EL (cell line): ENCODE measurements at places on chromosomes 5 and 9.

DNA sequence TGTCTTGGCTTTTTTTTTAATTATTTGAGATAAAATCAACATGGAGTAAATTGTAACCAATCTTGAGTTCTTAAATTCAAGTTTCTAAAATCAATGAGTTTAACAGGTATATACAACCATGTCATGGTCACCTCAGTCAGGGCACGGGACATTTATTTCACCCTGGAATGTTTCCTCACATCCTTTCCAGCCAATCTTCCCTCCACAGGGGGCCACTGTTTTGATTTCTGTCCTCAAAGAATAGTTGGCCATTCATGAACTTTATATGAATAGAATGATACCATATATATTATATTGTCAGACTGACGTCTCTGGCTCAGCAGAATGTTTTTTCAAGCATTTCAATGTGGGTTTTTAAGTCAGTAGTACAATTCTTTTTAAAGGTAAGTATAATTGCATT, 806 bp downstream of the ZNF474 start:
- DNase-seq: no peak

DNA sequence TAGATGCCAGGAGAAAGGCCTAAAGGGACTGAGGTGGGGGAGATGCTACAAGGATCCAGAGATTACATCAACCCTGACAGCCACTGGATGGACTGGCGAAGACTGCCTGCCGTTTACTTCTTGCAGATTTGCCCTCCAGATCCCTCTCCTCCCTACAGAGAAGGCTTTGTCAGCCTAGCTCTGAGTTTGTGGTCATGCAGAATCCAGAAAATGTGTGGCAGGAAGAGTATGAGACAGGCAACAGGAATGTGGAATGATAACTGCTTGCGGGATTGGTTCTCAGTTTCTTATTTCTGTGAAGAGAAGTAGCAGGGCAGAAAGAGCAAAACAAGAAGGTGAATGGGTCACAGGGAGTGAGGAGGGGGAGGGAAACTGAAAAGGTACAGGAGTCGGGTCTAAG, 129.6 kb downstream of the TLE1 start:
- peak; percentile 96 for DNase-seq

DNA sequence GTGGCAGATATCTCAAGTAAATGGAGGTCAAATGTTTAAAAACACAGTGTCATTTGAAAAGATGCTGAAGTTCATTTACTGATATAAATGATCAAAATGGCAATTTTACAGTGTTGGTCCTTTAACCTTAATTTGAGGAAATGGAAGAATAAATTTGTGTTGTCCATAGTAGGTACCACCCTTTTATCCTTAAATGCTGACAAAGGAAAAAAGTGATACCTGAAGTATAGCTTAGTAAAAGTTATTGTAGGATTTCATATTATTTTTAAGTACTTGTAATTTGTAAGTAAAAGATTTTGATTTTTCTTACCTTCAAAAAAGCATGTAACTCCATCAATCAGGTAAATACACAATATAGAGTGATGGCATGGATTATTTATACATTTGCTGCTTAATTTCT, 166.6 kb upstream of the DAP start:
- no peak for DNase-seq

GRCh38 chr9:93061791-93062763, 3.6 kb downstream of the SUSD3 start:
- no peak for DNase-seq

DNA sequence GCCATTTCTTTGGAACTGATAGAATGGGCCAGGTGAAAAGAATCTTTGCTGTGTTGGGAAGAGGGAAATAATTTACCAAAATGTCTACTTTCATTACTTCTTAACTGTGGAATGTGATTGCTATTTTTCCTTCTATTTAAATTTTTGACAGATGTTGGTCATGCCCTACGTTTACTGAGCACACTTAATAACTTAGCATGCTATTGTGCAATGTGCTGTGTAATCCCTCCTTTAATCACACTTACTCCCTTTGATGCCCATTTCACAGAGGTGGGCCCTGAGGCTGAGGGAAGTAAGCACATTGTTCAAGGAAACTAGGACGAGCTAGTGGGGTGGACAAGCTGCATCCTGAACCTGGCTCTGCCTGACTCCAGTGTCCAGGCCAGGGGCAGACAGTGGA, 47.8 kb upstream of the INSYN2B start:
- DNase-seq: no peak
